Left cardiac atrium (tissue), 4 donors: ENCODE measurements at places on chromosomes 1 and 21.

DNA sequence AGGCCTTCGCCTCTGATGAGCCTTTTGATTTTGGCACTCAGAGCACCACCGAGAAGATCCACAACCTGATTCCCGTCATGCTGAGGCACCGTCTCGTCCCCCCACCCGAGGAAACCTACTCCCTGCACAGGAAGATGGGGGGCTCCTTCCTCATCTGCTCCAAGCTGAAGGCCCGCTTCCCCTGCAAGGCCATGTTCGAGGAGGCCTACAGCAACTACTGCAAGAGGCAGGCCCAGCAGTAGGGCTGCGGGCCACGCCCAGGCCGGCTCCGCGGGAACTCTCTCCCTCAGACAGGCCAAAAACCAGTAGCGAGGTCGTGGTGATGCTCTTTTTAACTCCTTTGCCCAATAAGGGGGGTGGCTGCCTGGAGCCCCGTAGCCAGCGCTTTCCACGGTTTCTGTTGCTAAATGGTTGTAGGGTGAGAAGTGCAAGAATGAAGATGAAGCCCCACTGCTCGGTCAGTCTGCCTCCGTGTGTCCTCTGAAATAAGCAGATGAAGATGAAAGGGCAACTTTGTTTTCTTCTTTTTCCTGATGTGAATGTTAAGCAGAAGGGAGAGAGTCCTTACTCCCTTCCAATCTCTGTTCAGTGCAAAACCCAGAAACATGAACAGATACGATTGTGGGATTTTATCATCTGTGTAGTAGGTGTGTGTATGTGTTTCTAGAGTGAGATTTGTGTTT is 46.5 kb downstream of the COQ8A start:
- no peak for DNase-seq

GRCh38 chr21:34043333-34043732 is 30.0 kb upstream of the MRPS6 start:
- no peak for DNase-seq

DNA sequence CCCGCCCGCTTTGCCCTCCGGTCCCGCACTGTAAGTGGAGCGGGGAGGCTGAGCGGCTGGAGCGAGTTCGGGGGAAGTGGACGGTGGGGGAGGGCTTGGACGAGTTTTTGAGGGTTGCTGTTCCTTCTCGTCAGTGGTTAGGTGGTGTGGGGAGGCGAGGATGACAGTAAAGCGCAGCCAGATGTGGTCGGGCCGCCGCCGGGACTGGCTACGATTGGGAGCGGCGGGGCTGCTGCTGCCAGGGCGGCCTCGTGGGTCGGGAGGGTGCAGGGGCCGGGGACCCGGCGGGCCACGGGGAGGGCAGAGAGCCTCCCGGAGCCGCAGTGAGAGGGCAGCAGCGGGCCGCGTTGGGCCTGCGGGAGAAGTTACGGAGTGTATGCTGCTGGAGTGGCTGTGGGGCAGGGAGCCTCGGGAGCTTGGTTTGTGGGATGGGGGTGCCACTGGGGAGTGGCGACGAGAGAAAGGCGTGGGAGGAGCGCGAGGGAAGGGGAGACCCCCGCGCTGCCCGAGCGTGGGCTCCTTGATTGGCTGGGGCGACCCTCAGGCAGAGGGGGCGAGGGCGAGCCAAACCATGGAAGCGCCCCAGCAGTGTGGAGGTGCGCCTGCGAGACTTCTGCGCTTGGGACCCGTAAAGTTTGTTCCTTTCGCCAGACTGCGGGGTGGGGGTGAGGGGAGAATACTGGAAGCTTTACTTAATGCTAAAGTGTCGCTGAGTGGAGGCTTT is 2.1 kb downstream of the ADGRL2 start:
- peak; percentile 78 for DNase-seq

GRCh38 chr1:228307218-228308023 is 99.2 kb downstream of the TRIM11 start:
- DNase-seq: no peak

DNA sequence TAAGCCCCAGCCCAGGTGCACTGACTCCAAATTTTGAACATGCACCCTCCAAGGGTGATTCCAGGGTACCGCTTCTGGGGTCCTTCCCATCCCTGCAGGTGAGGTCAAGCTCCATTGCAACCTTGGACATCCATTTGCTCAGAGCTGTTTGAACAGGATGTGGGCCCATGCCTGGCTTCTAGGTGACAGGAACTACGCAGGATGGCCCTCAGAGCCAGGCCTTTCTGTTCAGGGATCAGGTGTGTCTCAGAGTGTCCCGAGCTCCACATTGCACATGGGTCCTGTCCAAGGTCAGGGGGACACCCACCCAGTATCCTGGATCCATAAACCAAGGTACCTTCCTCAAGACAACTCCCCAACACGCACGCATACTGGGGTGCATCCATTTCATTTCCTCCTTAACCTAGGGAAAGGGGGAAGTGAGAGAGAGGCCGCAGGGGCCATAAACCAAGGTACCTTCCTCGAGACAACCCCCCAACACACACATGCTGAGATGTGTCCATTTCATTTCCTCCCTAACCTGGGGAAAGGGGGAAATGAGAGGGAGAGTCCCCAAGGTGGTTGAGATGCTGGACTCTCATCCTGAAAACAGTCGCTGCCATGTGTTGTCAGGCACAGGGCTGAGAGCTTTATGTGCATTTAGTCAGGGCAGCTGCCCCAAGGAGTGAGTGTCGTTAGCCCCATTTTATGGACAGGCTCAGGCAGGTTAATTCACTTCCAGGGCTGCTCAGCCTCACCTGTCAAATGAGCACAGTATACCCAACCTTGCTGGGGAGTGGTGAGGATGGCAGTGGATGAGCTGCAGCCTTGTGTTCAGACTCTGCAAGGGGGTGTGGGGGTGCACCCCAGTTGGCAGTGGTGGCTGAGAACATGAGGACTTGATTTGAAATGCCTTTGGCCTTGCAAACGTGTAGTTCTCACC is 2.1 kb downstream of the SLC66A1 start:
- no peak for DNase-seq

DNA sequence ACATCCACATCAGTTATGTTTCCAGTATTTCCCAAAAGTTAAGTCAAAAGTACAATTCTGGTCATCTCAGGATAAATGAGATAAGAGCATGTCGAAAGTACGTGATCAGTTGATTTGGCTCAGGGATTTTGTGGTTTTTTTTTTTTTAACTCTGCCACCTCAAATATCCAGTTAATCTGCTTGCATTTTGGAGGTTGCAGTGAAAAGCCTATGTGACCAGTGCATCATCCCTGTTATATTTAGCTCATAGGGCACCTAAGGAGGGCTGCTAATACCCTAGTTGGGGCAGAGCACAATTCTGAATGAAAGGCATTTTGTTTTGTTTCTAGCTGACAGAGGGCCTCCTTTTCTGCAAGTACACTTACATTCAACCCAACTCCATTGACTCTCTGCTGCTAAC is 31.7 kb upstream of the RGS16 start:
- no peak for DNase-seq

DNA sequence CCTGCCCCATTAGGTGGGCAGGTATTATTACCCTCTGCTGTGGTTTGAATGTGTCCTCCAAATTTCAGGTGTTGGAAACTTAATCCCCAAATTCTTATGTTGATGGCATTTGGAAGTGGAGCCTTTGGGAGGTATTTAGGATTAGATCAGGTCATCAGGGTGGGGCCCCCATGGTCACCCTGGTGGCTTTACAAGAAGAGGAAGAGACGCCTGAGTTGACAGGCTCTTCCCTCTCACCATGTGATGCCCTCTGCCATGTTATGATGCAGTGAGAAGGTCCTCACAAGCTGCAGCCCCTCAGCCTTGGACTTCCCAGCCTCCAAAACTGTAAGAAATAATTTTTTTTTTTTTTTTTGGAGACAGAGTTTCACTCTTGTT is 8.8 kb upstream of the THEMIS2 start:
- no peak for DNase-seq

GRCh38 chr1:208066583-208066982 is 155.7 kb upstream of the CD34 start:
- DNase-seq: no peak

- DNase-seq: no peak
These were observed 19.6 kb downstream of the SIPA1L2 start for GRCh38 chr1:232610192-232610901.
